Right ventricle myocardium superior (tissue), 1 donor: ENCODE measurements at places on chromosomes 3 and 15. TPM values are rescaled to one million over a fixed set of nuclear protein-coding genes. Genes with fewer than 3 reads are reported as not detected.

The SNTN gene
- not detected for total RNA-seq

DNA sequence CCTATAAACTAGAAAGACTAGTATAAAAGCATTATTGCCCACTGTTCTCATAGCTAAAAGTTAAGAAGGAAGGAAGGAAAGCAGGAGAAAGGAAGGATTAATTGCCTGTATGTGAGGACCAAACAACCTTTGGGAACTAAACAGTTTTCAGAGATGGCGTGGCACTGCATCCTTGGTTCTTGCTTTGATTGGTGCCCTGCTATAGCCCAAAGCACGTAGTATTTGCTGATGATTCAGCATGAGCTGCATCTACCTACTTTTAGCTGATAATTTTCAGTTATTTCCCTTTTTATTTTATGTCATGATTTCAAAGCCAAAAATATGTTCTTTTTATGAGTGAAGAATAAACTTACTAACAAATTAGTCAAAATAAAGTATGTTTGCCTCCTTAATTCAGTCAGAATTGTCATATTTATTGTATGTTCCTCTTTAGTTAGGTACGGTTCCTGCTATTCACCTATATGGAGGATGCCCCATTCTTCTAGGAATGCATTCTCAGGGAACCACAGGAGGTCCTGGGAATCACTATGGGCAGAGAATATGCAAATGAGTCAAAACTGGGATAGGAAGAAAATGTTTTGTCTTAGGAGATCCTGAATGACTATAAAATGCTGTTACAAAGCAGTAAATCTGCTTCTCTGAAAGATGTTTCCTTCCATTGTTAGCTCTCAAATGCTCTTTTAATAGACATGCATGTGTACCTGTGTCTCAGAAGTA, 65.4 kb upstream of the THSD4 start:
- no peak for DNase-seq

DNA sequence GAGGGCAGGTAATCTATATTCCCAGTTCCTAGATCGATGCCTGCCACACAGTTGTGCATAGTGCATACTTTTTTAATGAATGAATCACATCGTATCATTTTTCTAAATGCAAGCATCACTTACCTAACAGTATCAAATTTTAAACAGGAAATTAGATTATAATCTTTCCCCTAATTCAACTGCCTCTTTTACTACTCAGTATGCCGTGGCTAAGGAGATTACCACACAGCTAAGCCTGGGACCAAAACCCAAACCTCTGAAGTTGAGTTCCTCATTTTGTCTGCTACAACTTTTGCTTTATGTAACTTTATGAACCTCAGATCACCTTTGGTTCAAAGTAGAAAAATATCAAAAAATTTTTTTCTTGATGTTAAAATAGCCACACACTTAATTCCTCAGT, 53.2 kb upstream of the FNDC3B start:
- no peak for DNase-seq

DNA sequence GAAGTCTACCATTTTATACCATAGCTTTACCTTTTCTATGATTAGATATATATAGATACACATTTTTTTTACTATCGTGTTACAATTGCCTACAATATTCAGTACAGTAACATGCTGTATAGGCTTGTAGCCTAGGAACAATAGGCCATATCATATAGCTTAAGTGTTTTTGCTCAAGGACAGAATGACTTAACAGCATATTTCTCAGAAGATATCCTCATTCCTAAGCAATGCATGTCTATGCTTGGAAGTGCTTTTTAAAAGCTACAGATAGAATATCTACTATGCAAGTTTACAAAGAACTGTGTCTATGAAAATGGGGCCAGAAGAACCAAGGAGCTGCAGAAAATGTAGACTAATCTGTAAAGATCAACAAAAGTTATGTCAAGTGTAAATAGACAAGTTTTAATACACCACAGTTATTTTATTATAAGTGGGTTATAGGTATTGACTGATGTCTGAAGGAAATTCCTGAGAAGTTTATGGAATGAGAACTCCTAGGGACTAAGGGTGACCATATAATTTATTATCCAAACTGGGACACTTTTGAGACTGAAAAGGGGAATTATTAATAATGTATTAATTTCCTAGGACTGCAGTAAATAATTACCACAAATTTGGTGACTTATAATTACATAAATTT, 138.7 kb upstream of the TGFBR2 start:
- DNase-seq, result no peak

GRCh38 chr15:40087991-40088928, 20.4 kb downstream of the BMF start:
- DNase-seq, result peak; percentile 71

DNA sequence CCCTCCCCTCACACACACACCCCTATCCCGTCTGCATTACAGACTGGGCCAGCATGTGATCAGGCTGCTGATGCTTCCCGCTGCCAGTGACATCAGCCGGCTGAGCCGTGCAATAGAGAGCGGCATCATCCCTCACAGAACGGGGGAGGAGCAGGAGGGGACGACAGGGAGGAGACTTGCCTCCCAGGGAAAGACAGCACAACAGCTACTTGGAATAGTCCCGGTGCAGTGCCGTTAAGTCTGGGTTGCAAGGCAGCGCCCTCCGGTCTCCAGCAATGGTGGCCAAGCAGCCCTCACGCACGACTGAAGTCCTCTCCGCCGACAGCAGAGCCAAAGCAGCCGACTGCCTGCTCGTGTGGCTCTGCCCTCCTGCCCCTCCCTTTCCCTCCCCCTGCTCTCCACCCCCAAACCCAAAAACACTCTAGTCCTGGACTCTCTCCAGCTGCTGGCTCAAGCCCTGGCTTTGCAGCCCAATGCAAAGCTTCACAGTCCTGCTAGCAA, 31.5 kb upstream of the RPS17 start:
- peak; percentile 69 for DNase-seq
